ENCODE measurements at places on chromosomes 6 and 20.

GRCh38 chr6:105199711-105200110 lies 19.9 kb upstream of the POPDC3 start:
- DNase-seq, result no peak

- no peak for DNase-seq
These were observed 5.0 kb downstream of the KIF3B start for GRCh38 chr20:32282461-32282860.

- DNase-seq, result no peak
These were observed 74.8 kb downstream of the JARID2 start for GRCh38 chr6:15320693-15321092.

DNA sequence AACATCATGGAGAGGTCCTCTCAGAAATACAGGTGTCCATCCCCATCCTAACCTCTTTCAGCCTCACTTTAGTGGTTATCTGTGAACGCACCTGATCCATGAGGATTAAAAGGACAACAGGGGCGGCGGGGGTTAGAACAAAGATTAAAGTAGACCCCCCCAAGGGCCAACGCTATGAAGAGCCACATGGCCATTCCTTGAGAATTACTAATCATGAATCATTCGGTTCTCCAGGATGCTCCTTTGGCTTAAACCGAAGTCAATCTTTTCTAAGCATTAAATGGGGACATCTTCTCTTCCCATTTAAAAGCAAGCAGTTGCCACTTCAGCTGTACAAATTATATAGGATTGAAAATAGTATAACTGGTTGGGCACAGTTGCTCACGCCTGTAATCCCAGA lies 212.4 kb downstream of the GMPR start:
- DNase-seq, result no peak

GRCh38 chr6:6317386-6317785 lies 3.1 kb downstream of the F13A1 start:
- DNase-seq, result no peak

- DNase-seq, result no peak
These were observed 28.7 kb downstream of the NTSR1 start for GRCh38 chr20:62737271-62737811.

DNA sequence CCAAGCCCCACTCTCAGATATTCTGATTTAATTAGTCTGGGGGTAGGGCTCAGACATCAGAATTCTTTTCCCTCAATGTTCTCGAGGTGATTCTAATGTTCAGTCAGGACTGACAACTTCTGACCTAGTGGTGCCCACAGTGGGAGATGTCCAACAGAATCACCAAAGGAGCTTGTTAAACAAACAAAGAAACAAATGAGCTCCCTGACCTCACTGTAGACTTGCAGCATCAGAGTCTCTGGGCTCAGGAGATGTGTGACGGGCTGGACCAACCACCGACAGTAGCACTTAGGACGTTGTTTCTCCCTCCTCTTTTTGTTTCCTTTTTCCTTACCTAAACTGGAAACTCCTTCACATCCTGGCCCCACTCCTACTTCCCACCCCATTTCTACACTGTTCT lies 49.3 kb downstream of the CLIC5 start:
- no peak for DNase-seq

DNA sequence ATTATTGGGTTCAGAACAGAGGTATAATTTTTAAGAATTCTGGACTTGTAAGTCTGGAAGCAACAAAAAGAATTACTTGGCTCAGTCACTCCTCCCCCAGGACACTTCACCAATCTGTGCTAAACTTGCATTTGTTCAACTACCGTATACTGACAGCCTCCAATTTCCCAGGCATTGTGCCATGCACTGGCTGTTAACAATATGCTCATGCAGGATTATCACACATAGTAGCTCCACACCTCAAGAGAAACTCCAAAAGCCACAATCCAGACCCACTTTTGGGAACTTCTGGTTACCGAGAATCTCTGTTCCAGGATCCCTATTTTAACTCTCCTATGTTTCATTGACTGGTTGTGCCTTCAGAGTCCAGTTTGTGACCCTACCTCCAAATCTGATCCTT lies 7.7 kb downstream of the ADGRF1 start:
- DNase-seq, result no peak

DNA sequence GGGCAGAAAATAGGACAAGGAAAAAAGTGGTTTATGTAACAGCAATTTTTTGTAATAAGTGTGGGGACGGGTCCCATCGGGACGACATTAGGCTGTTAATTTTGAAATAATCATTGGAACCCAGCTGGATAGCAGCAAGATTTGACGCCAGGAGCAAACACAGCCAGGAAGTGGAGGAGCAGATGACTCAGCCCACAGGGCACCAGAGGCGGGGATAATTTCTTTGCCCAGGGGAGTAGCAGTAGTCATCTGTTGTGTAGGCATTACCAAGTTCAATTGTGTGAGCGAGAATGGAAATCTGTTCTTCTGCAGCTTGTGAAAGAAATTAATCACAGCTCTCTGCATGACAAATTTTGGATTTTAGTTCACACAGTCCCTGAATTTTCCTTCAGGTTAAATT lies 22.6 kb upstream of the RIN2 start:
- peak; percentile 2 for DNase-seq

- no peak for DNase-seq
These were observed 591.9 kb downstream of the DOK5 start for GRCh38 chr20:55067158-55067825.

GRCh38 chr6:42988486-42989020 lies 4.2 kb downstream of the PPP2R5D start:
- DNase-seq, result no peak

- DNase-seq, result no peak
These were observed 218.4 kb downstream of the LMBRD1 start for GRCh38 chr6:69578361-69578890.

DNA sequence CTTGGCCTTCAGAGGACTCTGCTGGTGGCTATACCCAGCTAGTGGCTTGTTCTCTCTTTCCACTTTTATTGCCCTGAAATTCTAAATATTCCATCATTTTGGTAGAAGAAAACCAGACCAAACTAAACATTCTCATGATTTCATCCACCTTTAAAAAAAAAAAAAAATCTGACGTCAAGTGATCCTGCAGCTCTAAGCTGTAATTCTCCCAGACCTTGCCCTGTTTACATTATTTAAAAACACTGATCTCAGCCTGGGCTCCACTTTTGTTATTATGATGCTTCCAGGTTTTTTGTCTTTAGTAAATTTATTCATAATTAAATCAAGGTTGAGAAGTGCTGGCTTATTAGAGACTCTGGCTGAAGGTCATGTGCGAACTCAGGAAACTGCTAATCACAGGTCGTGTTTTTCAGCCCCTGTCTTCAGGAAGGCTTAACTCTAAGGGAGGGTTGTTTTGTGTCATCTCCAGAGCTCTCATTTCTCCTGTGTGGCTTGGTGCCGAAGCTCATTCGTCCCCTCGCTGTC lies 114.4 kb downstream of the MTHFD1L start:
- no peak for DNase-seq

Data from bone marrow (tissue), 2 donors.